ENCODE measurements at places on chromosomes 2 and 18.

GRCh38 chr2:127719301-127720218, 18.3 kb downstream of the SFT2D3 start:
- DNase-seq: no peak

- DNase-seq: no peak
Measured at GRCh38 chr2:65934992-65935629, 499.8 kb upstream of the MEIS1 start.

DNA sequence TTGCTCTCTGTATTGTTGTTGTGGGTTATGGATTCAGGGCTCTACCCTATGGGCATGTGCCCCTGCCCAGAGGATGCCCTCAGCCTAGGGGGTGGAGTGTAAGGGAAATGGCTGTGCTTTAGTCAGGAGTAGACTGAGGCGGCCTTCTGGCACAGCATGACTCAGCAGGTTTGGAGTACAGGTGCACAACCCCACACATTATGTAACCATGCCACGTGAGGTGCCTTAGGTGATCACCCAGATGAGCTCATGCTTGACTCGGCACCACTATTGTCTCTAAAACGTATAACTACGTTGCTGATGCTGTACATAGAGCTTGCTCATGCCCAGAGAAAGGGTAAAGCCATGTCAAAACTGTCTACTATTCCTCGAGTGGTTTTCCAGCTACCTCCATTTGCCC, 48.3 kb upstream of the ZC3H15 start:
- DNase-seq: no peak

DNA sequence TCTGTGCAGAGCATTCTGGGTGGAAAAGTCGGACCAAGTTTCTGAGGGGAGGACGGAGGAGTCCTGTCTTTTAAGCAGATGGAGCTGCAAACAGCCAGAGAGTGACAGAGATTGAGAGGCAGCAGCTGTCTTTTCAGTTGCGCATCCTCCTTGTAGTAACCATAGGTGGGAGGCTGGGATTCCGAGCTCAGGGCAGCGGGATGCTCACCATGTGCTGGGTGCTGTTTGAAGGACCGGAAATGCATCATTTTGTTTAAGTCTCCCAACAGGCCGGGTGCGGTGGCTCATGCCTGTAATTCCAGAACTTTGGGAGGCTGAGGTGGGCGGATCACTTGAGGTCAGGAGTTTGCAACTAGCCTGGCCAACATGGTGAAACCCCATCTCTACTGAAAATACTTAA, 93.4 kb downstream of the AGAP1 start:
- DNase-seq: no peak

DNA sequence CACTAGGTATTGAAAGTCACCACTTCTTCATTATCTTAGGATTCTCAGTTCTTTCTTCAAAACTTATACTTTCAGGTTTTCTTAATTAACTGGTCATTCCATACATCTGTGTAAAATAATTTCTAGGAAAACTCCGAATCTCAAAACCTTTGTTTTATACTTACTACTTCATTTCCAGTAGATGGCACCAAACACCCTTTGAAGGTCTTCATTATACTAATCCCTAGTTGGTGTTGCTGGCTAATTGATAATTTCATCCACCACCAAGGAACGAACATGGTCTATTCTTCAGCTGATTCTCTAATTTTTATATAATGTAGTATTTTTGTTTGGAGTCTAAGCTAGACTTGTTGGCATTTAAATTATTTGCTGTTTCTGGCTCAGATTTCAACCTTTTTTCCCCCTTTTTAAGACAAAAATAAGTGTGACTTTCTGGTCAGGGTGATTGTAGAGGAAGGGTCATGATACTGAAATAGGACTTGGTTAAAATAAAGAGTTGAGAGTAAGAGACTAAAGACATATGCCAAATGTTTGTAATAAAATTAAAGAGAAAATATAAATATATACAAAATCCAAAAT, 2.8 kb upstream of the MXD1 start:
- DNase-seq: no peak

GRCh38 chr2:20018601-20019152, 6.2 kb upstream of the MATN3 start:
- no peak for DNase-seq

GRCh38 chr18:371609-371982, 103.7 kb upstream of the THOC1 start:
- no peak for DNase-seq

GRCh38 chr2:180849851-180850250, 130.6 kb upstream of the UBE2E3 start:
- DNase-seq: no peak

GRCh38 chr2:11676640-11677039, 6.6 kb upstream of the NTSR2 start:
- DNase-seq: no peak

DNA sequence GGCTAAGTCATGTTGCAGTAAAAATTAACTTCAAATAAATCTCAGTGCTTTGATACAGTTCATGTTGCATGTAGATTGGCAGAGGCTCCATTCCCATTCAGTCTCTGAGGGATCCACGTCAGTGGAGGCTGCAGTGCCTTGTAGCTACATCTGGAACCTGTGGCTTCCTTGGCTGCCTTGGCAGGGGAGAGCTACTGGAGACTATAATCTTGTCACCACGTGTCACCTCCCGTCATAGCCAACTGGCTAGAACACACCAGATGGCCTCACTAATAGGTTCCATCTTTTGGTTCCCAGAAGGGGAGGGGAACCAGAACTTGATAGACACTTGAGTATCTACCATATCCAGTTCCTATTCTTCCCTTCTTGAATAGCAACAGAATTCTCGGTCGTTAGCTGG, 28.4 kb downstream of the E2F6 start:
- DNase-seq: no peak

GRCh38 chr2:173130496-173131465, 55.1 kb downstream of the MAP3K20 start:
- no peak for DNase-seq

GRCh38 chr2:46335391-46336282, 38.4 kb downstream of the EPAS1 start:
- DNase-seq: no peak

DNA sequence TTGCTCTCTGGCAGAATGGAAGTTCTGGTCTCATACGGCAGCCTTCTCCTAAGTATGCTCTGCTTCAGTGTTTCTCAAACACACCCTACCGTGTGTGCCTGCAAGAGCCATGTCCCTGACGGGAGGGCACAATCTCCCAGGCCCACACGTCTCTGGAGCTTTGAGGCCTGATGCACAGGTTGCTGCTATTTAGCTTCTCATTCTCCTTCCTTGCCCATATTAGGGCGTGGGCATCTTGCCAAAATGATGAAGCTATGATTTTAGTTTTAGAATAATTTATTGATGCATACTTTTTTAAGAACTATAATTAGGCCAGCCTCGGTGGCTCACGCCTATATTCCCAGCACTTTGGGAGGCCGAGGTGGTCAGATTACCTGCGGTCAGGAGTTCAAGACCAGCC, 107.9 kb downstream of the RNF144A start:
- DNase-seq: no peak

DNA sequence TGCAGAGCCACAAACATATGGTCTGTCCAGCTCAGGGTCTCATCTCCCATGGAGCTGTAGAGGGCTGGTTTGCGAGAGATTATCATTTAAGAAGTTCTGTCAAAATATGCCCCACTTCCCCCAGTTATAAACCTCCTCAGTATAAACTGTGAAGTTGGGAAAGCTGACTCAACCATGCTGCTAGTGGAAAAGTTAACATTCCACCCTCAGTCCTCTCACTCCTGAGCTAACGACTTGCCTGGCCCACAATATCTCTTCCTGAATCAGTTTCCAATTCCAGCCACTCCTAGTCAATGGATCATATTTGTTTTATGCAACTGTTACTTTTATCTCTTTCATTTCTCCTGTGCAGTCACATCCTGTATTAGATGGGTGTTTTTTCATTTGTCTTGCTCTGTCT, 326.2 kb downstream of the SETBP1 start:
- DNase-seq: no peak

- no peak for DNase-seq
Measured at GRCh38 chr2:99652862-99653261, 163.0 kb upstream of the REV1 start.

DNA sequence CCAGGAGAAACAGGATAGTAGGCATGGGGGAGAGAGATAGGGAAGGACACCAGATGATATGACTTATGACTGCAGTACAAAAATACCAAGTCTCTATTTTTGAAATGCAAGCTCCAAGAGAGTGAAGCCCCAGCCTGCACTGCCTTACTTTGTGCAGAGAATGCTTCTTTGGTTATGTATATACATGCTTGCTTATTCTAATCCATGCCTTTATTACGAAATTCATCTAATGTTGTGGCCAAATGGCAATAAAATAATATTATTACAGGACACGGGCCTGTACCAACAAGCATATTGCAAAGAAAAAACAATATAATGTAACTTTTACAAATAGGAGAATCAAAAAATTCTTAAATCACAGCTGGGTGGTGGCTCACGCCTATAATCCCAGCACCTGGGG, 110.8 kb downstream of the BCL11A start:
- DNase-seq: no peak

GRCh38 chr18:26457611-26458353, 90.6 kb downstream of the KCTD1 start:
- no peak for DNase-seq

DNA sequence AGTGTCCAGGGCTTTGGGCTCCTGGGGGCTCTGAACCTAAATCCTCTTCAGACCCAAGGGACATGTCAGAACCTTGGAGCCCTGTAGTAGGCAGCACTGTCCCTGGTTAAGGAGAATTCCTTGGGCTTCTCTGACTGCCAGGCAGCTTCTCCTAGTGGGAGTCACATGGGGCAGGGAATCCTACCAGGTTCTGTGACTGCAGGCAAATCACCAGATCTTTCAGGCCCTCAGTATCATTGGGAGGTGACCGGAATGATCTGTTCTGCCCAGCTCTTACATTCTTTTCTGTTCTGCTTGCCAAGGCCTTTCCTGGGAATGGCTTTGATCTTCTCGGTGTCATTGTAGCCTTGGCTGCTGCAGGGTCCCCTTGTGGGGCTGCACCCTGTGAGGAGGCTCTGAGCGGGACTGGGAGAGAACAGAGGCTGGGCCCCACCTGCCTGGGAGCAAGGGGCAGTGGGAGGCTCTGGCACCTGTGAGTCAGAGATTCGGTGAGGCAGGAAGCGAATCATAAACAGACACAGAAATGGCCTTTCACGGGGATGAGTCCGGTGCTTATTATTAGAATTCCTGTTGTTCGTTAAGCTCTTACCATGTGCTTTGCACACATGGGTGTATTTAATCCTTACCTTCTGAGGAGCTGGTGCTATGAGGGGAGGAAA, 14.1 kb downstream of the CEP68 start:
- DNase-seq: no peak

DNA sequence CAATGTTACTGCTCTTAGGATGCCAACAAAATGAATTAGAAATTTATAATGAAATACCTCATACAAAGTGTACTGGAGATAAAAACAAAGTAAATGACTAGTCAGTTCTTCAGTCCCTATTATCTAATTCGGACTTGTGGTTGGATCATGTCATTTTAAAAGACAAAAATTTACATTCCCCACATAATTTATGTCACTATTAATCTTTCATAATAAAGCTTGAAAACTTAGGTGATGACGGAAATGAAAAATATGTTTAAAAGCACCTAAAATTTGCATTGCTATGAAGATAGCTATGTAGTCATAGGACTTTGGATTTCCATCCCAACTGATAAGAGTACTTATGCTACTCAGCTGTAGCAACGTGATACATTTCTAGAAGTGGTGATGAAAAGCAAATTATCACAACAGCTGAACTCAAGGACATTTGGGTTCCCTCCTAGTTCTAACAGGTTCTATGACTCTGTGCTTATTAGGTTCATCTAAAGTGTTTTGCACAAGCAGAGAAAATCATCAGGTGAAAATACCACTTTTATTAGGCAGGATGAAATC, 58.4 kb downstream of the LRPPRC start:
- no peak for DNase-seq

- DNase-seq: no peak
Measured at GRCh38 chr2:120020554-120020953, 7.7 kb downstream of the EPB41L5 start.

All from stimulated activated naive CD8-positive, alpha-beta T cell treated with anti-CD3 and anti-CD28 coated beads, Interleukin-15, Interleukin-2, amounts not matched to agents 100 U/mL and 50 U/mL, for 24 hours (primary cell).